ENCODE measurements at places on chromosomes 16 and 17. TPM values are rescaled to one million over a fixed set of nuclear protein-coding genes. Genes with fewer than 3 reads are reported as not detected.

TPSG1 gene
- total RNA-seq, result 0.34 TPM

DLX4 gene
- total RNA-seq, result 1.3 TPM

CLEC3A gene
- not detected for total RNA-seq

HAPSTR1 gene
- 62.8 TPM for total RNA-seq

NME2 gene
- total RNA-seq, result 451 TPM

TRAF4 gene
- total RNA-seq, result 81.7 TPM

DNA sequence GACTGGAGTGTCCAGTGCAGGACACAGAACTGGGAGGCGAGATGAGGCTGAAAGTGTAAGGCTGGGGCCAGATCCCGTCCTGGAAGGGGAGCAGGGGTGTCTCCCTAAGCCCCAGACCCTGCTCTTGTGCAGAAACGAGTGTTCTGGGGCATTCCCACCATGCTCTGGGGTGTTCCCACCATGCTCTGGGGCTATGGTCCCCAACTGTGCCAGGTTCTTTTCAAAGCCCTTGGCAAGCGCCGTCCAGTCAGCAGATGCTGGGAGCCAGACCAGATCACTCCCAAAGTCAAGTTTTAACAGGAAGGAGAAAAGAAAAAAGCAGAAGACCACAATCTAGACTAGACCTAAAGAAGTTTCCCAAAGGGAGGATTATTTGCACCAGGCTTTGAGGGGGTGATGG lies 2.5 kb downstream of the TAX1BP3 start:
- no peak for DNase-seq
- no peak overlapping the region for H3K27ac ChIP-seq
- no peaks in the 10 kb centered on the region for H3K27me3 ChIP-seq

- no peak overlapping the region for H3K27ac ChIP-seq
- H3K27me3 ChIP-seq, result peaks cover 12% of the 10 kb centered on the region
- no peak for DNase-seq
- no peaks in the 10 kb centered on the region for H3K36me3 ChIP-seq
- no peaks in the 10 kb centered on the region for H3K4me1 ChIP-seq
- no peak overlapping the region for H3K4me3 ChIP-seq
Observed at GRCh38 chr17:63517825-63518534, 5.2 kb upstream of the KCNH6 start.

DNA sequence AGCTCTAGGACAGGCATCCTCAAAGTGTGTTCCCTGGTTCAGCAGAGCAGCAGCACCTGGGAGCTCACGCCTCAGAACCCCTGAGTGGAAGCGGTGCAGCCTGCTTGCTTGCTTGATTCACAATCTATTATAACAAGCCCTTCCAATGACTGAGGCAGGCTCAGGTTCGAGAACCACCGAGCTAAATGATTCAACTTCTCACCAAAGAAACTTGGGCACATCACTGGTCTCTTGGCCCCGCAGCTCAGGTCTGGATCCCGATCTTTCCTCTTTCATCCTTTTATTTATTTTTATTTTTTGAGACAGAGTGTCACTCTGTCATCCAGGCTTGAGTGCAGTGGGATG lies 24.5 kb downstream of the CLUH start:
- no peaks in the 10 kb centered on the region for H3K36me3 ChIP-seq
- H3K4me3 ChIP-seq, result no peak overlapping the region
- H3K27ac ChIP-seq, result no peak overlapping the region
- no peak for DNase-seq
- no peaks in the 10 kb centered on the region for H3K27me3 ChIP-seq

- DNase-seq, result no peak
- H3K4me1 ChIP-seq, result peaks cover 22% of the 10 kb centered on the region
Observed at GRCh38 chr16:48188449-48189102, 32.8 kb upstream of the ABCC12 start.

- no peaks in the 10 kb centered on the region for H3K4me1 ChIP-seq
- H3K4me3 ChIP-seq, result no peak overlapping the region
- DNase-seq, result no peak
- H3K27me3 ChIP-seq, result no peaks in the 10 kb centered on the region
- H3K36me3 ChIP-seq, result no peaks in the 10 kb centered on the region
- H3K27ac ChIP-seq, result no peak overlapping the region
Observed at GRCh38 chr17:11692688-11693087, 94.4 kb downstream of the DNAH9 start.

DNA sequence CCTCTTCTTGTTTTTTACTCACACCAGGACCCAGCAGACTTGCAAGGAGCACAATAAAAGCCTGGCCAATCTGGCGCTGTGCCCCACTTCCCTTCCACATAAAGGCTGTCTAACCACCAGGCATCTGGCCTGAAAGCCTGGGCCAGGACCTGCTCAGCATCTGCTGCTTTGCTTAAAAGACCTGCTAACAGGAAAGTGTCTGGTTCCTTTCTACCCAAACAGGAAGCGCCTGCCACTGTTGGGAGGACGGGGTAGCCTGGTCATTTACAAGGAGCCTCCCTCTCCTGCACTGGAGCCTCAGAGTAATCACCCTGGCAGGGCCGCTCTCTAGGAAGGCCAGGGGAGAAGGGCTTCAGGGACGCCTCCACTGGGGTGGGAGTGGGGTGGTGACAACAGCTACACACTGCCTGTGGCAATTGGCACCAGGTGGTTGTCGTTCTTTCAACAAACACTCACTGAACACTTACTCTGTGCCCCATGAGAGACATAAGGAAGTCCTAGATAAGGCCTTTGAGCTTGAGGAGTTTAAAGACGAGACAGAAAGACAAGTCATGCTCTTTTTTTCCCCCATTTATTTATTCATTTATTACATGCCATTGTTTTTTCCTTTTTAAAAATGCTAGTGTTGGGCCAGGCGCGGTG lies 6.3 kb upstream of the MMP28 start:
- no peaks in the 10 kb centered on the region for H3K36me3 ChIP-seq
- H3K27ac ChIP-seq, result peak overlapping the region; percentile 63
- H3K4me1 ChIP-seq, result peaks cover 37% of the 10 kb centered on the region

DNA sequence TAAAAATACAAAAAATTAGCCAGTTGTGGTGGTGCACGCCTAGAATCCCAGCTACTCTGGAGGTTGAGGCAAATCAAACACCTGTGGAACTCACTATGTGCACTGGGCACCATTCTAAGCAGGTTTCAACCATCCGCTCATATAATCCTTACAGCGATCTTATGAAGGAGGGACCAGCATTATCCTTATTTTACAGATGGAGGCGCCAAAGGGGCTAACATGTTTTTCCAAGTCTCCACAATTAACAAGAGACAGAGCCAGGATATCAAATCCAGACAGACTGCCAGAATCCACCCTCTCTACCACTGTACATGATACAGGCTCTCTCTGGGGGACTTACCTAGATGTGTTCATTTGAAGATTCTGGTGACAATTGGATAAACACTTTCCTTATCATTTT lies 479.0 kb downstream of the XYLT1 start:
- no peak overlapping the region for H3K27ac ChIP-seq
- DNase-seq, result no peak
- no peaks in the 10 kb centered on the region for H3K27me3 ChIP-seq
- H3K36me3 ChIP-seq, result no peaks in the 10 kb centered on the region

DNA sequence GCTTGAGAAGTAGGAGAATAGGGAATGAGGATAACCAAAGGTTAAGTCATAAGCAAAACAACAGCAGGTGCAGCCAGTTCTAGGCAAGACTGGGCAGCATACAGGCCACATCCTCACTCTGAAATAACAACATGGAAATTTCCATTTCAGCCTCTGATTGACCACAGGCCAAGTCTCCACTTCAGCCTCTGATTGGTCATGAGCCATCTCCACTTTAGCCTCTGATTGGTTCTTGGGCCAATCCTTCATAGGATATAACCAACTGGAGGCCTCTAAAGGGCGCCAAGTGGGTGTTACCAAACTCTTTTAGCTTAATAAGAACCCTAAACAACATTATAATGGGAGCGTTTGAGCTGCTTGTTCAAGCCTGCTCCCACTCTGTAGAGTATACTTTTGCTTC lies 512.0 kb downstream of the NPIPA7 start:
- H3K27me3 ChIP-seq, result no peaks in the 10 kb centered on the region
- H3K27ac ChIP-seq, result no peak overlapping the region
- no peak for DNase-seq
- no peaks in the 10 kb centered on the region for H3K36me3 ChIP-seq

DNA sequence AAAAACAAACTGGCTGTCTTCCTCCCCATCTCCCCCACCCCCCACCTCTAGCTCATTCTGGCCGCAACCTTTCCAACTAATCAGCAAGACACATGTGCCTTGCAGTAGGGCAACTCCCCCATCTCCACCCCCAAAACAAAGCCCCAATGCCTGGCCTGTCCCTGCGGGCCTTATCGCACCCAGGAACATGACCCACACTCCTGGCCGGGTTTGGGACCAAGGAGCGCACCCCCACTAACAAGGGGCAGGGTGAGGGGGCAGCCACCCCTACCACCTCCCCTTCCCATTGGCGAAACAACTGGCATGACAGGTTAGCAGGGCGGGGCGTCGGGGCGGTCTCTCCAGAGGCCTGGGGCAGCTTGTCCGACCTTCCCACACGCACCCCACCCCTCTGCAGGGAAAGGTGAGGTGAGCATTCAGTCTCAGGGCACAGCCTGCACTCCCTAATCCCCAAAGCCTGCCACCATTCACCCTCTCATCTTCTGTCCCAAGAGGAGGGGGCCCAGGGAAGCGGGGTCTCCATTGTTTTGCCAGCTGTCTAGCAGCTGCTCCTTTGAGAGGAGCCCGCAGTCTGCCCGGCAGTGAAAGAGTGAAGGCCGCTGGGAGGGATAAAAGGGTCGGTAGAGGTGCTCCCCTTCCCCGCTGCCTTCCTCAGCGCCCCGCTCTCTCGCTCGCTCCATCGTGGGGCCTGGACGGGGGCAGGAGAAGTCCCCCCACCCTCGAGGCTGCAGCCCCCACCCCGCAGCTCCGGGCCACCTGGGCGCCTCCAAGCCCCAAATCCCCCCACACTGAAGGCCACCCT lies 765 bp downstream of the MYO18A start:
- DNase-seq, result peak; percentile 87
- no peaks in the 10 kb centered on the region for H3K36me3 ChIP-seq
- peak overlapping the region; percentile 51 for H3K4me3 ChIP-seq
- no peaks in the 10 kb centered on the region for H3K27me3 ChIP-seq
- H3K4me1 ChIP-seq, result peaks cover 60% of the 10 kb centered on the region
- peak overlapping the region; percentile 83 for H3K27ac ChIP-seq

GRCh38 chr17:74779948-74780400 lies 3.8 kb upstream of the NAT9 start:
- H3K27ac ChIP-seq, result peak overlapping the region; percentile 74
- H3K36me3 ChIP-seq, result peaks cover 20% of the 10 kb centered on the region
- peaks cover 58% of the 10 kb centered on the region for H3K4me1 ChIP-seq
- no peak overlapping the region for H3K4me3 ChIP-seq
- H3K27me3 ChIP-seq, result no peaks in the 10 kb centered on the region

DNA sequence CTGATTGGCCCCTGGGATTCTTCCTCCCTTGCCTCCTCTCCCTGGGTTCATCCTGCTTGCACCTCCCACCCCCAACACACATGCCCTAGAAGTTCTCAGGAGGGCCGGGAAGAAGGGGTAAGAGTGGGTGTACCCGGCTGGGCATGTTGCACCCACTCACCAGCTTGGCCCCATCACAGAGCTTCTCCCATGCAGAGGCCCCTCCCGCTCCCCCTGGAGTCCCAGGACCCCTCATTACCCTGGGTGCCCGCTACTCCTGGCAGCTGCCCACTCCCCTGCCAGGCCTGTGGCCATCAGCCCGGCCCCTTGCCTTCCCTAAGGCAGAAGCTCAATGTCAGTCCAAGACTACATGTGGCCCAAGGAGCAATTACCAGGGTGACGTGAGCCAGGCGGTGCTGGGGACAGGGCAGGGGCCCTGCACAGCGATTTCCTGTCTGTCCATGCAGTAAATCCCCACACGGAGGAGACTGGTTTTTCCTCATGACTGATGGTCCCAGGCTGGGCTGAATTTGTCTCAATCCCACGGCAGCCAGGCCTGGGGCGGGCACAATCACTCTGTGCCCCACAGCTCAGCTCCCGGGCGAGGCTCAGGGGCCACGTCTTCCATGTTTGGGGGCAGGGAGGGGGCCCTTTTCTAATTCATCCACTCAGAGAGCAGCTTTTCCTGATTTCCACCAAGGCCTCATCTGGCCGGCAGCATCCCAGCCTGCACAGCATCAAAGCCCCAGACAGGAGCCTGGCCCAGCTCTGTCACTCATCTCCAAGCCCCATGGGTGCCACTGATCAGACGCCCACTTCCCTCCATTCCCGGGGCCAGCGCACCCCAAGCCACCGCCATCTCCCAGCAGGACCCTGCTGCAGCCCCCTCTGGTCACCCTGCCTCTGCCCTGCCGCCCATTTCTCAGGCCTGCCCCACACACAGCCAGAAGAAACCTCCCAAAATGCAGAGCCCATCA lies 234.7 kb downstream of the KATNIP start:
- peak; percentile 8 for DNase-seq
- H3K27me3 ChIP-seq, result no peaks in the 10 kb centered on the region
- no peaks in the 10 kb centered on the region for H3K4me1 ChIP-seq
- no peak overlapping the region for H3K27ac ChIP-seq

- H3K4me3 ChIP-seq, result no peak overlapping the region
- H3K27ac ChIP-seq, result no peak overlapping the region
Observed at GRCh38 chr17:38942696-38943334, 17.4 kb downstream of the LASP1NB start.

- H3K4me3 ChIP-seq, result no peak overlapping the region
- H3K36me3 ChIP-seq, result no peaks in the 10 kb centered on the region
- no peak overlapping the region for H3K27ac ChIP-seq
- peaks cover 28% of the 10 kb centered on the region for H3K27me3 ChIP-seq
- peaks cover 37% of the 10 kb centered on the region for H3K4me1 ChIP-seq
- no peak for DNase-seq
Observed at GRCh38 chr16:3148256-3149192, 13.7 kb downstream of the ZNF213 start.

GRCh38 chr17:42651392-42651791 lies 7.7 kb upstream of the TUBG2 start:
- H3K36me3 ChIP-seq, result no peaks in the 10 kb centered on the region
- H3K27ac ChIP-seq, result no peak overlapping the region
- peaks cover 14% of the 10 kb centered on the region for H3K27me3 ChIP-seq
- DNase-seq, result no peak
- no peak overlapping the region for H3K4me3 ChIP-seq

GRCh38 chr17:9825641-9826150 lies at the start of gene GLP2R:
Gene GLP2R (plus strand): TSS chr17:9825924. CDS start chr17:9826064, 140 bp downstream.
- H3K27me3 ChIP-seq, result no peaks in the 10 kb centered on the region
- no peak within 1 kb of the TSS for H3K27ac ChIP-seq
- DNase-seq, result no peak
- no peaks in the 10 kb centered on the region for H3K4me1 ChIP-seq
- H3K4me3 ChIP-seq, result no peak within 1 kb of the TSS
- H3K36me3 ChIP-seq, result no peaks in the 10 kb centered on the region

DNA sequence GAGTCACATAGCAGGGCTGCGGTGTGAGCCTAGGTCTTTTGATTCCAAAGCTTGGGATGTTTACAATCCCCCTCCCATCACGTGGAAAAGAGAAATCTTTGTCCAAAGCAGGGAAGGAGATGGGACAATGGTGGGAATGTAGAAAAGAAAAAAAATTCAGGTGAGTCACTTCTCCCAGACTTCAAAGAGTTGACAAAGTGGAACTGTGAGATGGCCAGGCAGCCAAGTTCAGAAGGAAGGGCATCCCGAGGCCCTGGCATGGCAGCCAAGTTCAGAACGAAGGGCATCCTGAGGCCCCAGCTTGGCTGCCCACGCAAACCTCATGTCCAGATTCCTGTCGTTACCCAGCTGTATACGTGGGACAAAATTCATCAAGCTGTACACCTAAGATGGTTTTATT lies 47.5 kb downstream of the FOXL1 start:
- peaks cover 32% of the 10 kb centered on the region for H3K27me3 ChIP-seq
- no peak overlapping the region for H3K27ac ChIP-seq
- H3K4me3 ChIP-seq, result no peak overlapping the region
- H3K36me3 ChIP-seq, result no peaks in the 10 kb centered on the region
- DNase-seq, result no peak
